ENCODE measurements at places on chromosomes 12 and 14.

GRCh38 chr12:3483089-3483488, 7.9 kb upstream of the PRMT8 start:
- peak; percentile 19 for DNase-seq

- no peak for DNase-seq
These were observed 123.9 kb downstream of the ADAMTS20 start for GRCh38 chr12:43428088-43428600.

DNA sequence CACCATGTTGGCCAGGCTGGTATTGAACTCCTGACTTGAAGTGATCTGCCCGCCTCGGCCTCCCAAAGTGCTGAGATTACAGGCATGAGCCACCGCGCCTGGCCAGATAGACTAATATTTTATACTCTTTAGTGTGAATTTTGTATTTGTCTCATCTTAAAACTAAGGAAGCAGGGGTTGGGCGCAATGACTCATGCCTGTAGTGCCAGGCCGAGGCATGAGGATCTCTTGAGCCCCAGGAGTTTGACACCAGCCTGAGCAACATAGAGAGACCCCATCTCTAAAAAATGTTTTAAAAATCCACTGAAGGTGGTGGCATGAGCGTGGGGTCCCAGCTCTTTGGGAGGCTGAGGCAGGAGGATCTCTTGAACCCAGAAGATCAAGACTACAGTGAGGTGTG, 9.0 kb downstream of the DYNC1H1 start:
- DNase-seq = no peak

- peak; percentile 23 for DNase-seq
These were observed 87.0 kb downstream of the FRMD6 start for GRCh38 chr14:51738754-51739153.

GRCh38 chr12:105832806-105833205, 305.9 kb downstream of the NUAK1 start:
- DNase-seq = no peak

GRCh38 chr14:66056926-66057552, 429.1 kb upstream of the CCDC196 start:
- DNase-seq = no peak

GRCh38 chr12:591167-592023, 71.8 kb downstream of the NINJ2 start:
- no peak for DNase-seq

DNA sequence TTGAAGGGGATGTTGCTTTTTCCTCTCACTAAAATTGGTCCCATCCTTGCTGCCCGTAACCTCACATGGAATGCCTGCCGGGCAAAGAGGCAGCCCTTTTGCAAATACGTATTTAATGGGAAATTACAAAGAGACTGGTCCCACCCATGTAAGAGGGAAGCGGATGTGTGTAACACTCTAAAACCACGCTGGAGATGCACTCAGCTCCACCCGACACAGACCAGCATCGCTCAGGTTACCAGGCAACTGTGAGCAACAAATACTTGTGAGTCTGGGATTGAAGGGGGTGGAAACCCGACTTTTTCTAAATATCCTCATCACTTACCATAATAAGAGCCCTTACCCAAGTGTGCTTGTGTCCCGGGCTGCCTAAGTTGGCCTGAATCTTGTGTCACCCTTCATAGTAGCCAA, 47.7 kb downstream of the ELK3 start:
- no peak for DNase-seq

DNA sequence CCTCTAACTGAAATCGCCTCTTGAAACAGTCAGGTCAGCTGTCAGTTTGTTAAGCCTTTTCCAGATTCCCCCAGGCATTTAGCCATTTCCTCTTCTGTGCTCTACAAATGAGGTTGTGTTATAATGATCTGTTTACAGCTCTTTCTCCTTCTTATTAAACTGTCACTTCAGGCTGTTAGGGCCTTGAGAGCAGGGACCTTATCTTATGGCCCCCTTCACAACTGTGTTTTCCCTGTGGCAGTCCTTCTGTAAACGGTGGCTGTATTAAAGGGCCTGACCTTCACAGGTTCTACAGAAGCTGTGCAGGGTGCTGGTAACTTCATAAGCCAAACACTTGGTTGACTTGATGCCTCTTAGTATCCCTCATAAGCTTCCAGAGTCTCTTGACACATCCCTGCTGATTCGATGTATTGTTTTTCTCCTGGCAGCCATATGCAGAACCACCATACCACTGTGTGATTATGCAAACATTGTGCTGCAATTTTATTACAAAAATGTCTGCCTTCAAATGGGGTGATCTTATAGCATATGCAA, 104.7 kb downstream of the PLEKHA5 start:
- no peak for DNase-seq
